ENCODE measurements at places on chromosomes 16 and 17.

DNA sequence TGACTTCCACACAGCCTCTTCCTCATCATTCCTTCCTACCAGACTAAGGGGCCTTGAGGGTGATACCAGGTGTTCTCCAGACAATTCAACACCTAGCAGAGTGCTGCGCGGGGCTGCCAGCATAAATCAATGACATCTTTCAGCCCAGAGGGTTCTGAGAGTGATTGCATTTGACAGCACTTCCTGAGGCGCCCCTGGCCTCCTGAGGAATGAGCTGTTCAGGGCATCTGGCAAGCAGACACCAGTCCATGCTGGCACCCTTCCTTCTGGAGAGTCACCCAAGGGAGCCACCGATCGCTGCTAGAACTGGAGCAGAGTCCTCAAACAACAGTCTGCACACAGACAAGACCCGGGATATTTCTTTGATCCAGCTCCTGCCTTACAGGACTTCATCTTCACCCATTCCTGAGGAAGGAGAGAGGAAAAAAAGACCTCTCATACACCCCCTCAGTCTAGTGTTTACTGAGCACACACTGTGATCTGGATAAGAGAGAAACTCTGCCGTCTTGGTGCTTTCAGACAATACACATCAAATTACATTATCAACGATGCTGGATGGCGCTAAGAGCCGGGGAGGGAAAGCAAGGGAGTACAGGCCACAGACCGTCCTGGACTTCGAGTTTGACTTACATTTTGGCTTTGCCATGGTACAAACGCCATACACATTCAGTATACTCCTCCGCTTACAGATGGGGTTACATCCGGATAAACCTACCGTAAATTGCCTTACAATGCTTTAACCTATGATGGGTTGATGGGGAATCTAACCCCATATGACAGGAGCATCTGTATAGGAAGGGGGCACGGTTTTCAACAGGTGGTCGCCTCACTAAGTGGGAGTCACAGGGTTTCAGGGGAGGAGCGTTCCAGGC, 23.0 kb downstream of the NPTX1 start:
- DNase-seq: no peak

DNA sequence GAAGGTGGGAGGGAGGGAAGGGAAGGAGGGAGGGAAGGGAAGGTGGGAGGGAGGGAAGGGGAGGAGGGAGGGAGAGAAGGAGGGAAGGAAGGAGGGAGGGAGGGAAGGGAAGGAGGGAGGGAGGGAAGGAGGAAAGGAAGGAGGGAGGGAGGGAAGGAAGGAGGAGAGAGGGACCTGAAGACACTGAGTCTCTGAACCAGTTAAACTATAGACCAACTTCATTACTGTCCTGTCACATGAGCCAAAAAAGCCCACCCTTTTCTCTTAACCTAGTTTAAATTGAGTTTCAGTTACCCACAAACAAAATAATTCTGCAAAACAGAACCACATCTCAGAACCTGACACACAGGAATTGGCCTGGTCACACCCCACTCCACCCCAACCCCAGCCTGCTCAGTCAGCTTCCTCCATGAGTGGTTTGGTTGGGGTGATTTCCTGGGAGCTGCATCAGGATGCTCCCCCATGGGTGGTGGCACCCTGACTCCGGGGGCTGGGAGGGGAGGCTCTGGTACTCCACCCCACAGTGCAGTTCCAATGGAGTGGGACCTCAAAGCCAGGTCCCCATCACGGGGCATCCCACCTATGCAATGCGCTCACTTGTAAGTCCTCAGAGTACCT, 4.7 kb upstream of the PRR29 start:
- no peak for DNase-seq

DNA sequence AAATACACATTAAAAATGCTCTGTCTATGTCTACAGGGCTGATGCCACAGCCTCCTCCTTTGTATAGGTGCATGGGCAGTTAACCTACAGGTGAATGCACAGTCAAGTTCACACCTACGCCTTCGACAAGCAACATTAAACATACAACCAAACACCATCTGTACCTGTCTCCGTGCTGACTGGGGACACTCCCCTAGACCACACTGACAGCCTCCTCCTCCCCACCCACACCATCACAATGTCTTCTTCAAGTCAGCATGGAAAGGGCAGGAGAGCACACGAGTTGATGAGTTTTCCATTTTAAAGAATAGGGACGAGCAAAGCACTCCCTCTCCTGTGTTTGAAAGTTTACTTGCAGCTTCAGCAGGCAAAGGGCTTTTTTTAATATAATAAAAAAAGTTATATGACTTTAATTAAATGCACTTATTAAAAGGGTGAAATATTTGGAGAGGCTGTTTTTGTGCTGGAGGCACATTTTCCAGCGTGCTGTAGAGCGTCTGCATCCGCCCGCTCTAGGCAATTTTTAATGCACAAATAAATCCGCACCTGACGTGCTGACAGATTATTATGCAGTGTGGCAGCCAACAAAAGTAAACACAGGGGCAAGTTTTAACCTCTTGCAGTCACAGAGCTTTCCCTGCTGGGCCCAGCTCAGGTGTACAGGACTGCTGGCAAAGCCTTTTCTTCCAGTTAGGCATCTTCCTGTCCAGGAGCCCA, 367.9 kb downstream of the SOX9 start:
- no peak for DNase-seq

GRCh38 chr17:76197911-76198310, 42.4 kb downstream of the RNF157 start:
- DNase-seq: no peak

DNA sequence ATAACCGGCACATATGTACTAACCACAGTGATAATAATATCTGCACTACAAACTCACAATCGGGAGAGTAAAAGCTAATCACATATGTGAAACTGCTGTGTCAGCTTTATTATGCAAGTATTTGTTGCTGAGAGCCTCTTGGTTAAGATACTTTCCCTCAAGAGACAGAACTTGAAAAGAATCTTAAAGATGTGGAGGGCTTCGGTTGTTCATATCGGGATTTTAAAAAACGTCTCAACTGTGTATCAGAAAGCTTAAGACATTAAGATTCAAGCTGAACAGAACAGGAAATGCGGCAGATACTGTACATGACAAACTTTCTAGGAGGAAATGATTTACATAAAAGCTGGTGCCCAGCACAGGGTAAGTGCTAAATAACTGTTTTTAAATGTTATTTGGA, 27.5 kb upstream of the HLF start:
- DNase-seq: no peak

GRCh38 chr17:77178563-77178962, 37.8 kb downstream of the SEC14L1 start:
- DNase-seq: no peak

- DNase-seq: no peak
Measured at GRCh38 chr17:75498726-75499213, 16.6 kb downstream of the CASKIN2 start.

DNA sequence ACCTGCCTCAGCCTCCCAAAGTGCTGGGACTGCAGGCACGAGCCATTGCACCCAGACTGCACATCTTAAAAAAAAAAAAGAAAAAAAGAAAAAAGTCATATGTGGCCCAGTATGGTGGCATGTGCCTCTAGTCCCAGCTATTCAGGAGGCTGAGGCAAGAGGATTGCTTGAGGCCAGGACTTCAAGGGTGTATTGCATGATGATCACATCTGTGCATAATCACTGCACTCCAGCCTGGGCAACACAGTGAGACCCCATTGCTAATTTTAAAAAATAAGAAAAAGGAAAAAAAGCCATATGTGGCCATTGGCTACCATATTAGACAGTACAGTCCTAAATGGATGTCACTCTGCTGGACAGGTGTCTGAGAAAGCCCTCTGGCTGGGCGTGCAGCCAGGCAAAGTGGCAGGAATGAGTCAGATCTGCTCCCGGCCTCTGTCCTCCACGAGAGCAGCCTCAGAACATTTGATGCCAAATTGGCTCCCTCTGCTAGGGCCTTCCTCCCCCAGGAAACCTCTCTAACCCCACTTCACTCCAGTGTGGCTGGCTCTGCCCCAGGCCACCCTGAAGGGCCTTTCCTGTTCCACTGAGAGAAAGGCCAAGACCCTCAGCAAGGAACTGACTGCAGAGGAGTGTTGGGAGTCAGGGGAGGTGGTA, 14.7 kb downstream of the CA7 start:
- DNase-seq: no peak

GRCh38 chr17:32822996-32823395, 53.9 kb downstream of the MYO1D start:
- DNase-seq: no peak

GRCh38 chr16:85168732-85169256, 56.5 kb upstream of the CIBAR2 start:
- peak; percentile 80 for DNase-seq

- DNase-seq: no peak
Measured at GRCh38 chr16:87328846-87329245, 11.7 kb upstream of the C16orf95 start.

DNA sequence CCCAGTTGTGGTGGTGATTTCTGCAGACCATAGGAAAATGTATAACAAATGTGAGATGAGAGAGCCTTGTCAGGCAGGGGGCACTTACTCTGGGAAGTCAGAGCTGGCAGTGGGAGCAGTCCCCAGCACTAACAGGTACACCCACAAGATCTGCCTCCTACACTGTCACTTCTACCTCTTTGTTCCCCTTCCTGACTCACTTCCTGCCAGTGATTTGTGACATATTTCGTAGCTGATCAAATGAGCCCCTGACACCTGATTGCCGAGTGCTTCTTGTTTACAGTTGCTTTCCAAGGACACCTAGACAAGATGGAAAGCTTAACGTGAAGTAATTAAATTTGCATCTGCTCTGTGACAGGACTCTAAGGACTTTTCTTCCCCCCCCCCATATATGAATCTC, 40.5 kb downstream of the FTO start:
- no peak for DNase-seq

- DNase-seq: no peak
Measured at GRCh38 chr17:55660178-55660886, 62.3 kb downstream of the TMEM100 start.

- no peak for DNase-seq
Measured at GRCh38 chr16:50496990-50497389, 51.2 kb upstream of the NKD1 start.

- no peak for DNase-seq
Measured at GRCh38 chr17:48672340-48672739, 46.2 kb upstream of the HOXB9 start.

GRCh38 chr16:88530858-88531203, 39.4 kb upstream of the ZC3H18 start:
- no peak for DNase-seq

GRCh38 chr16:50954469-50954868, 196.6 kb downstream of the SALL1 start:
- no peak for DNase-seq

DNA sequence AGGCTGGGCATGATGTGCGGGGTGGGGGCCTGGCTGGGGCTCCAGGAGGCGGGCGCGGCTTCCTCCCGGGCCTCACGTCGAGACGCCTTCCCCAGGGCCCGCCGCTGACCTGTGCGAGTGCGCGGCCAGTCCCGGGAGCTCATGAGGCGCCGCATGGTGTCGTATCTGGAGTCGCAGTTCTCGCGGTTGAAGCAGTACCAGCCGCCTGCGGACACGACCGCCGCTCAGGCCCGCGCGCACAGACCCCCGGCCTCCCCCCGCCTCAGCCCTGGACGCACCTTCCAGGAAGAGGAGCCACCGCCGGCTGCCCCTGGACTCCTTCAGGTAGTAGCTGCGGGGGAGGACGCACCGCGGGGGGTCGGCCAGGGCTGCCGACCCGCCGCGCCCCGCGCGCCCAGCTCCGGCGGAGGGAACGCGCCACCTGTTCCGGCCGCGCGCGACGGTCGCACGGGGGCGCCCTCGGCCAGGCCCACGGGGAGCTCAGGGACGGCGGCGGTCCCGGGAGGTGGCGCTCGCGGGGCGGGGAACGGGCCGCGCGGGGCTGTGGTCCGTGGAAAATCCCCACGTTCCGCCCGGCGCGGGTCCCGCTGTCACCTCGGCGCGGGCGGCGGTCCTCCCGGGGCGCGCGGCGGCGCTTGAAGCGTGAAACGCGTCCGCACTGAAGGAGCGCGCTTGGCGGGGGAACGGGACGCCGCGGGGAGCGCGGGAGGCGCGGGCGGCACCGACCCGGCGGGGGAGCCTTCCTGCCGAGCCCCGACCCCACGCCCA, 1.4 kb downstream of the NOTUM start:
- DNase-seq: peak; percentile 67

- DNase-seq: no peak
Measured at GRCh38 chr17:5097101-5097834, 14.4 kb downstream of the ZNF232 start.

DNA sequence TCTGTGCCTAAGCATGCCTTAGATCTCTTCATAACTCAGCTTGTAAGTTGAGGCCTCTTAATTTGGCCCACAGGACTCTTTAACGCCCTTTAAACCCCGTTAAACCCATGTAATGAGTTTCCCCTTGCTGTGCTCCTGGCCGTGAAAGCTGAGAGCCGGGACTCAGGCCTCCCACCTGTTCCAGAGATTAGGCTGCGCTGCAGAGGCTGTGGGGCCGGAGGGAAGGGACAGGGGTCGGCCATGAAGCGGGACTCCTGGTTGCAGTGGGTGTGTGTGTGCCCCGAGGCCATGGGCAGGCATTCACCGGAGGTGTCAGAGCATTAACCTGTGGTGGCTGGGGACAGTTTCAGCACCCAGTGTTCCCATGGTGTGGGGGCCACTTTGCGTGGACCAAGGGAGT, 150.8 kb upstream of the IRX3 start:
- no peak for DNase-seq

- no peak for DNase-seq
Measured at GRCh38 chr17:28482551-28483199, 9.2 kb downstream of the SLC13A2 start.

- no peak for DNase-seq
Measured at GRCh38 chr17:57388131-57388725, 131.9 kb downstream of the MSI2 start.

- DNase-seq: no peak
Measured at GRCh38 chr17:35898283-35899070, 18.3 kb upstream of the CCL5 start.

DNA sequence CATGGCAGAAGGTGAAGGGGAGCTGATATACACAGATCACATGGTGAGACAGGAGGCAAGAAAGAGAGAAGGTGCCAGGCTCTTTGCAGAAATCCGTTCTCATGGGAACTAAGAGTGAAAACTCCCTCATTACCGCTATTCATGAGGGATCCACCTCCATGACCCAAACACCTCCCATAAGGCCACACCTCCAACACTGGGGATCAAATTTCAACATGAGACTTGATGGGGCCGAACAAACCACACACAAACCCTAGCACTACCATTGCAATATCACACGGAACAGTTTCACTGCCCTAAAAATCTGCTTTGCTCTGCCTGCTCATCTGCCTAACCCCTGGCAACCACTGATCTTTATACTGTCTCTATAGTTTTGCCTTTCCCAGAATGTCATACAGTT, 34.8 kb downstream of the C17orf67 start:
- DNase-seq: no peak

- DNase-seq: no peak
Measured at GRCh38 chr16:68031951-68032350, 8.9 kb downstream of the DUS2 start.

- no peak for DNase-seq
Measured at GRCh38 chr17:68318103-68318991, 27.1 kb downstream of the ARSG start.

DNA sequence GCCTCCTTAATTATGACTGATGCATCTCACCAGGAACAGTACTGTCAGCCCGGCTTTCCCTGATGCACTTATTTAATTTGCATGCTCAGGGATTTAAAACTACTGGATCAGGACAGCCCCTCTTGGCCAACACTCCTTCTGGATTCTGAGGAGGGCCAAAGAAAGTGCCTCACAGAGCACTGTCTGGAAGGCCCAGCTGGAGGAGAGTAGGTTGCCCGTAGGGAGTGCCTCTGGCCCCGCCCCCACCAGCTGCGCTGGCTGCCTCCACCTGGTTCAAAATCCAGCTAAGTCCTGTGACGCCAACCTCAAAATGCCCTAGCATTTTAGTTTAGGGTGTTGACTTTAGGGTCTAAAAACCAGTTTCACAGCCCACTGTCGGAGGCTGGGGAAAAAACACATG, 49.4 kb upstream of the SREBF1 start:
- DNase-seq: no peak

- no peak for DNase-seq
Measured at GRCh38 chr16:87074641-87075318, 242.4 kb downstream of the C16orf95 start.

Data from HEK293T (cell line).